ENCODE measurements at places on chromosomes 16 and 17.

- DNase-seq: no peak
Observed at GRCh38 chr16:56629531-56629930, 2.9 kb upstream of the MT1M start.

GRCh38 chr17:56038131-56038530 lies 115.1 kb upstream of the ANKFN1 start:
- no peak for DNase-seq

GRCh38 chr16:1167276-1168107 lies 14.6 kb downstream of the CACNA1H start:
- no peak for DNase-seq

GRCh38 chr17:34234616-34235015 lies 20.5 kb upstream of the CCL2 start:
- no peak for DNase-seq

DNA sequence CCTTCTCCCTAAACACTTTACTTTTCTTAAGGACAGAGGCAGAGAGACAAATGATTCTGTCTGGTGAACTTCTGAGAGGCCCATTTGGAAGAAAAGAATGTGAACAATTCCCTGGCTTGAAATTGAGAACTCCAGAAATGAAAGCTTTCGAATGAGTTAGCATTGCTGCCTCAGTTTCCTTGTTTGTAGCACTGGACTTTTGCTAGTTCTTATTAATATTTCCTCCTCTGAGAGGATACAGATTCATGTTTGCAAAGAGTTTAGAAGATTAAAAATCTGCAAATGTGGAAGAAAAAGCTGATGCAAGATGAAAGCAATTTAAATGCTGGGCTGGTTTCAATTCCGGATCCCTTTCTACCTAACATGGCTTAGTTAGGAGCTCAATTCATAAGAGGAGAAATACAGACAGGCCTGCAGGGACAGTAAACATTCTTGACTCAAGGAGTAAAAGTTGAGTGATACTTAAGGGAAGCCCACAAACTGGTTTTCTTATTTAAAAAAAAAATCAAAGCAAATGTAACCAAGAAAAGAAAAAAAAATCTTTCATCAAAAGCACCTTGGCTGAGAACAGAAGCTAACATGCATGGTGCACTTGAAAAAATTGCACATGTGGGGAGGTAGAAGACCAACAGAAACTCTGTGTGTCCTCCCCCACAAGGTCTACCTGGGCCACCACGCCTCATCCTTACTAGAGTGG lies 27.1 kb downstream of the HNF1B start:
- DNase-seq: no peak

GRCh38 chr17:54177606-54178308 lies 355.0 kb downstream of the KIF2B start:
- no peak for DNase-seq

- peak; percentile 96 for DNase-seq
Observed at GRCh38 chr16:84881702-84882521, 62.1 kb downstream of the CRISPLD2 start.

DNA sequence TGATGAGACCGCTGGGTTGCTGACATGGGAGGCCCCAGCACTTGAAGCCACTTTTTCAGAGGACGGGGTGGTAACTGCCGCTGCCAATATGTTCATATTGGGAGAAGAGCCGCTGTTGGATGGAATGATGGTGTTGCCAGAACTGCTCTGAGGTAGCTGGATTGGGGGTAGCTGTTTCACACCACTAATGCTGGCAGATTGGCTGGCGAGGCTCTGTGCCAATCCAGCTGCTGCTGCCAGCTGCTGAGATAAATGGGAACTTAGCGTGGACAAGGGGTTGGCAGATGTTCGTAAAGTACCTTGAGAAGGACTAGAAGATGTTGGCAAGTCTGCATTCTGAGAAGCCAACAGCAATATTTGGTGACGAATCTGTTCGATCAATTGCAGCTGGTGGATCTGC lies 10.0 kb downstream of the SALL1 start:
- no peak for DNase-seq

GRCh38 chr17:74031316-74032090 lies 172.0 kb upstream of the RPL38 start:
- DNase-seq: no peak

GRCh38 chr16:68676113-68676860 lies 31.2 kb downstream of the CDH3 start:
- no peak for DNase-seq

DNA sequence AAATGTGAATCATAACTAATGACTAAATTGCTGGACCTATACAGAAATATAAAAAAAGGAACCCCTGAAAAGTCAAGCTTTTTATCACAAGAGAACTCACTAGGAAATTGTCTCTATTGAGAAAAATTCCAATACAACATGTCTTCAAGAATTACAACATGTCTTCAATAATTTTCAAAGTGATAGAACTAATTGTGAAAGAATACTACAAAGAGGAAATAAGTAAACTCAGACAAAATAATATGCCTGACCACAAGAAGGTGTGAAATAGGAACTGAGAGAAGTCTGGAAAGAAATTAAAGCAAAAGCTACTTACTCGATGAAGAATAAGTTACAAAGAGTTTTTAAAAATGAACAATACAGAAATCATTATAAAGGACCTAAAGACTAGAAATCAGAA lies 29.9 kb upstream of the OR1G1 start:
- DNase-seq: no peak

DNA sequence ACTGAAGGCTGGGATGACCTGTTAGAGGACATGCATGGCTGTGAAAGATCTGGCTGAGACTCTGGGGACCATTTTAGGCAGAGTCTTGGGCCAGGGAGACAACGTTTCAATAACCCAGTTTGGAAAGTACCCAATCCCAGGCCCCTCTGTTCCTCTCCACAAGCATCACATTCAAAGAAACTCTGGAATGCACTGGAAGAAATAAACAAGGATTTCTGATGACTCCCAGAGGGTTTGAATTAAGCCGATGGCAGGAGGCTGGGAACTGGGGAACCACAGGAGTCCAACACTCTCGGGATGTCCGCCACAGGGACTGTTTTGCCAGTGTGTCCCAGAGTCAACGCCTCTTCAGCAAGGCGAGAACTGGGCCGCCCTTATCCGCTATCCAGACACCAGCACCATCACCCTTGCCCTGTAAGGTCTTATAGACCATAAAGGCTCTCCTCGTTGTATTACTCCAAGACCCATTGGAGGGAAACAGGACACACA lies 3.3 kb downstream of the PMP22 start:
- DNase-seq: peak; percentile 48

DNA sequence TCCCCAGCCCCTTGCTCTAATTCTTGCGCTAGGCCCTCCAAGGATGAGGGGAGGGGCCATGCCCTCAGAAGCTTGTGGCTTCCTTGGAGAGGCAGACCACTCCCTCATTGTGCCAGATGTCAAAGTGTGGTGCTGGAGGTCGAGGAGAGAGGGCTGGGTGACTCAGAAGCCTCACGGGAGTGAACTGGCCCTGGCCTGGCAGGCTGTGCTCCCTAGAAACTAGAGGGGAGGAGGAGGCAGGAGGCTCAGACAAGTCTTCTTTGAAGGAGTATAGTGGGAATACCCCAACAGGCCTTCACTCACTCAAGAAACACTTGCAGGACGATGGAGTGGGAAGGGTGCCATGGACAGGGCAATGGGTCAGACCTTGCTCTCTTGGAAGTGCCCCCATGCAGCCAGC lies 18.5 kb downstream of the ANKRD40 start:
- peak; percentile 84 for DNase-seq

- no peak for DNase-seq
Observed at GRCh38 chr17:38464251-38464722, 36.0 kb downstream of the ARHGAP23 start.

- no peak for DNase-seq
Observed at GRCh38 chr16:85970738-85971137, 71.8 kb downstream of the IRF8 start.

GRCh38 chr17:77721846-77722160 lies 236.7 kb upstream of the TNRC6C start:
- no peak for DNase-seq

DNA sequence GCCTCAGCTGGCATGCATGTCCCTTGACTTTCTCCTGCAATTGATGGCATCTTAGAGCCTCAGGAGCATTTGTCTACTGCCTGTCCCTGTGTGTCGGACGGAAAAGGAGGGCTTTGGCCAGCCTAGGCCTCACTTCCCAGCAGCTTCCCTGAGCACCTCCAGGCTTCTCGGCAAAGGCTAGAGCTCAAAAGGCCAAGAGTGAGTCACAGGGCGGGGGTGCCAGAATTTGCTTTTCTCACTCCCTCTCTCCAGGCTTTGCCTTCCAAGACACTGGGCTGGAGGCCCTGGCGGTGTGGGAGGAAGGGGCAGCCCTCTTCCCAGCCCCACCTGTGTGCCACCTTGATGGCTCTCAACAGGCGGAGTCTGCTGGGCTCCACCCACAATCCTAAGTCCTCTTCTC lies 107.3 kb upstream of the MAF start:
- peak; percentile 4 for DNase-seq

- peak; percentile 64 for DNase-seq
Observed at GRCh38 chr16:68972720-68973119, 129.4 kb downstream of the TANGO6 start.

DNA sequence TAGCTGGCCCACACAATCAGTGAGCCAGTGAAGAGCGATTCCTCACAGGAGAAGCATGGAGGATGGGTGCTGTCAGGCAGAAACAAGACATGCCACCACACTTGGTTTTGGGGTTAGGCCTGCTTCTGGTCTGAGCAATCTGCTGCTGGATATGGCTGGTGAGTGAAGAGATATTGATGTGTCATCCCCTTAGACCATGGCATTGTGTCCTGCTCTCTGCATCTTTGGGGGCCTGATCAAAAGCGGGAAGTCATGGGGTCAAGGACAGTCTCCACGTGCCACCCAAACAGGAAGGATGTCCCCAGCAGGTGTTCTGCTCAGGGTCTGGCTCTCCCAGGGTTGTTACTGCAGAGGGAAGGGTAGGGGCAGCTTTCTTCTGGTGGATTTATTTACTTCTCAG lies 140.7 kb downstream of the PRKCB start:
- no peak for DNase-seq

GRCh38 chr17:3894911-3895343 lies 2.1 kb upstream of the CAMKK1 start:
- peak; percentile 23 for DNase-seq

DNA sequence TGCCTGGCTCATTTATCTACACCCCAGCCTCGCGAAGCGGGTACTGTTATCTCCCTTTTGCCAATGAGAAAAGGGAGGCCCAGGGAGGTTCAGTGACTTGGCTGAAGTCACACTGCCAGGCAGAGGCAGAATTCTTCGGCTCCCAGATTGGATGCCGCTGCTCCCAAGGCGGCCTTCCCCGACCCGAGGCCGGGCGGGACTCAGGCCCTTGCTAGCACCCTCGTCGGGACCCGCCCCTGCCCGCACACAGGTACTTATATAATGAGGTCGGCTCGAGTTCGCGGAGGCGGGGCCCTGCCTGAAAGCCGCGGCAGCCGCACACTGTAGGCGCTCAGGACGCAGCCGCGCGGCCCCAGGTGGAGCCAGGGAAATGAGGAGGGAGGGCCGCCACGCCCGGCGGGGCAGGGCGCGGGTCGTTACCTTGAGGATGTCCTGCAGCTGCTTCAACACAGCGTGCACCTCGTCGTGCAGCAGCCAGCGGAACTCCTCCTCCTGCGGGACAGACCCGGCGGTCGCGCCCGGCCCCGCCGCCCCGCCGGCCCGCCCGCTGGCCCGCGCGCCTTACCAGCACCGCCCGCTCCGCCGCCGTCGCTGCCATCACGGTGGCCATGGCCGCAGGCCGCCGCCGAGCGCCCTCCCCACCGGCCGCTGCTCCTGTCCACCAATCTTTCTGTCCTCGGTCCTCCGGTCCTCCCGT lies at the start of gene ROGDI:
Gene ROGDI, minus strand, starts transcription at position 672 of the 697 bp plus-strand sequence. Its CDS starts 62 bp downstream, at position 610.
- peak; percentile 46 for DNase-seq

GRCh38 chr17:37312137-37312923 lies 63.5 kb upstream of the C17orf78 start:
- no peak for DNase-seq

- peak; percentile 92 for DNase-seq
Observed at GRCh38 chr16:10961231-10961630, 16.9 kb downstream of the CLEC16A start.

- DNase-seq: no peak
Observed at GRCh38 chr17:76151896-76152454, 10.9 kb upstream of the FOXJ1 start.

DNA sequence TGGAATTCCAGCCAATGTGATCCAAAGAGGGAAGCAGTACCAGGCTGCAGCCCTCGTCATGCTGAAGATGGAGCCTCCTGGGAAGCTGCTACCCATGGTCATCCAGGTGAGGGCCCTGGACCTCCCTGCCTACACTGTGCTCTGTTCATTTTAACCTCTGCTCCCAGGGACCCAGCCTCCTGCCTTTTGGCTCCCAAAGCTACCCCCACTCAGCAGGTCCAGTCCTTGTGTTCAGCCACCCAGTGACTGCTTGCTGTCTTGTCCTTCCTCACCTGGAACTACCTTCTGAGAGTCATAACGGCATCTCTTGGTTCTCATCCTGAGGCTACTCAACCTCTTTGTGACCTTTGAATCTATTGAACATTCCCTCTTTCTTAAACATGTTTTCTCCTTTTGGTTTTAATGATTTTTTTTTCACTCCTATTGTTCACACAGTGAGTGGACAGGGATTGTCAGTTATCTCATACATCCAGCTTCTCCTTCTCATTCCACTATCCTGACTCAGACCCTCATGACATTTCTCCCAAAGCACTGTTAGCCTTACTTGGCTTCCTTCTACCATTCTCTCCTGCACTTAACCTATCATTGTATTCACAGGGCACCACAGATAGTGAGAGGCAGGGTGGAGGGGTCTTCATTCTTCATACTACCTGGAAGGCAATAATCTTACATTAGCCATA lies 53.3 kb downstream of the GOSR1 start:
- peak; percentile 76 for DNase-seq

DNA sequence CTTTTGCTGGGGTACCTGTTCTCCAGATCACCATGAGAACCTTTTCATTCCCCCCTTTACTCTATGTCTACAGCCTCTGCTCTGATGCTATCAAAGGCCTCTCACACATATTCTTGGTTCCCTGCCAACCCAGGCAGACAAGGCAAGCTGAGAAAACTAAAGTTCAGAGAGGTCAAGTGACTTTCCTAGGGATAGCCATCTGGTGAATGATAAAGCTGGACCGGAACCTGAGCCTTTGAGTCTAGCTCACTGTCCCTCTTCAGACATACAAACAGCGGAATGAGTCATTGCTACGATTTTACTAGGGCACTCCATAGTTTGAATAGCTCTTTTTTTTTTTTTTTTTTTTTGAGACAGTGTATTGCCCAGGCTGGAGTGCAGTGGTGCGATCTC lies 73.3 kb downstream of the XYLT1 start:
- peak; percentile 83 for DNase-seq

DNA sequence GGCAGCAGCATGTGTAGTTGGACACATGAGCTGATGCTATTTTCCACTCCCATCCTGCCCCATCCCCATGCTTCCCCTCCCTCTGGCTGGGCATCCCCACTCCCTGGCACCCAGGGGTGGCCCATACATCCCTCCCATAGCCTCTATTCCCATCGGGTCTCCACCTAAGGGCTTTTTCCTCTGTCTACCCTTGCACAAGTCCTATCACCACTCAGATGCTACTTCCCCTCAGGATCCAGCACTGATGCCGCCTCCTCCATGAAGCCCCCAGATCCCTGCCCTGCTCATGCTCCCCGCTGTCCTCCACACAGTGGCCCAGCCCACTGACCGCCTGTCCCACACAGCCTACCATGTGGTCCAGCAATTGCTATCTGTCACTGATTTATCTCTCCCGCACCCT lies 15.8 kb downstream of the TRPV1 start:
- DNase-seq: no peak

GRCh38 chr17:74816905-74817620 lies 40.9 kb upstream of the NAT9 start:
- no peak for DNase-seq

- no peak for DNase-seq
Observed at GRCh38 chr17:75077496-75078283, 10.1 kb upstream of the SLC16A5 start.

All from EL (cell line).